ENCODE measurements at places on chromosomes 4 and X. TPM values are rescaled to one million over a fixed set of nuclear protein-coding genes. Genes with fewer than 3 reads are reported as not detected.
A peak's percentile ranks its signal among the peaks of the same experiment; 100 is the strongest.

Gene CORIN
- 0.26 TPM for total RNA-seq

Gene POLN
- total RNA-seq, result 2.8 TPM

Gene F8A1
- total RNA-seq, result 19.0 TPM

DNA sequence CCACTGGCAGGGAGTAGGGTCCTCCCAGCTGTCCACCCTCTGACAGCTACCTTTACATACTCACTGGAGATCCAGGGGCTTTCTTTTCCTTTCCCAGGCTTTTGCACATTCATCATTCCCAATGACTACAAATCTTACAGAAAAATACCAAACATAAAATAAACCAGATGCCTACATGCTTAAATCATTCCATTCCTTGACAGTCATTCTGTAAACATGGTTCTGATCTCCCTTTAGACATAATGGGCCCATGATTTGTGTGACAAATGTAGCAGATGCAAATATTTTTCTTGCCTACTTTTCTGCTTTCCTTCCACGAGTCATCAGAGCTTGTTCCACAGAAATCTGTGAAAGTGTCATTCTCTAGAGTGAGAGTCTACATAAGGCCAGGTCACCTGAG, 207.0 kb downstream of the IDS start:
- DNase-seq, result no peak

DNA sequence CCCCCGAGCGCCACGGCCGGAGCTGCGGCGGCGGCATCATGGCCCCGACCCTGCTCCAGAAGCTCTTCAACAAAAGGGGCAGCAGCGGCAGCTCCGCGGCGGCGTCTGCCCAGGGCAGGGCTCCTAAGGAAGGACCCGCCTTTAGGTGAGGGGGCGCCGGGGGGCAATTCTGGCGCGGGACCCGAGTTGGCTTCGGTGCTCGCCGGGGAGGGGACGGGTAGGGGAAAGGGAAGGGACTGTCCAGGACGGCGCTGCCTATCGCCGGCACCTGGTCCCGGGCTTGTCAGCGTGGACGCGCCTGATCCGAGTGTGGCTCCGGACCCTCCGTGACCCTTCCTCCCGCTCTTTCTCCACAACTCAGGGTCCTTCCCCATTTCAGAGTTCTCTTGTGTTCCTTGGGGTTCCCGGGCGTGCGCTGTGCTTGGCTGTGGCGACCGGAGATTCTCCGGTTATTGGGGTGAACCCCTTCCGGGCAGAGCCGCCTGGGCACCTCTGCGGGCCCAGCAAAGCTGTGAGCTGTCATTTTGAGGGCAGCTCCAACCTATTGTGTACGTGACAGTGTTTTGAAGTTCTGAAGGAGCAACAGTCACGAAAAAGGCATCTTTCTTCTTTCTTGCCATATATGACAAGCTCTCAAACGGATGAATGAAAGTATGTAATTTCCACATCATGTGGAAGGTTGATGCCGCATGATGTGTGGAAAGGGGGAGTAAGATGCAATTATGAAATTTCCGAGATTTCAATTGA, 522 bp downstream of the FNIP2 start:
- peak; percentile 17 for DNase-seq

DNA sequence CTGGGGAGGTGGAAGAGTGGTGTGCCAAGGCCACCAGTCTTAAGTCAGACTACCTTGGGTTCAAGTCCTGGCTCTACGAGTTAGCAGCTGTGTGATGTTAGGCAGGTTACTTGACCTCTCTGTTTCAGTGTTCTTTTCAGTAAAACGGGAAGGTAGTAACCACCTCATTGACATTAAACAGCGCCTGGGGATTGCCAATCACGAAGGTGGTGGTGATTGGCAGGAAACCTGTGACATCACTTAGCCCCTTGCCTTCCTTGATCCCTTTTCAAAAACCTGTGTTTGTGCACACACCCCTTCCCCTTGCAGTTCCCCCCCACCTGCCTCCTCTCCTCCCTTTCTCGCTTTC, 7.6 kb downstream of the KLF3 start:
- no peak for DNase-seq

GRCh38 chrX:41688835-41689234, at the start of gene GPR34:
Gene GPR34, plus strand, starts transcription at chrX:41688973. Its CDS starts 6,661 bp downstream, at chrX:41695634.
- DNase-seq, result no peak

Gene NPFFR2
- total RNA-seq, result not detected

Gene HERC5
- total RNA-seq, result 19.7 TPM

Gene KCNIP4
- total RNA-seq, result not detected

Gene MFAP3L
- 3.1 TPM for total RNA-seq

DNA sequence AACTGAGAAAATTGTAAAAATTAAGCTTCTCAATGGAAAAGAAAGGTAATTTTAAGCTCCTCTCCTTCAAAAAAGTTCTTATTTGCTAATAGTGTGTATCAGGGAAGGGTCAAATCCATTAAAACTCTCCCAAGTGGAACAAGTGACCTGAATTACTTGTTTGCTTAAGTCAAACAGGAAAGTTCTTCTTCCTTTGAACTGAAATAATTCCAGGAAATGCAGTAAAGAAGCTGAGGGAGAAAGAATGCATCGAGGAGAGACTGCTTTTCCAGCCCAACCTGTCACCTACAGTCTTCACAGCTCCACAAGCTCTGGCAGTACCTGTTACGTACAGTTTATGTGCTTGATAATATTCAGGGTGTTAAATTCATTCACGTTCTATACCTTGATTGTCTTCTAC, 131.1 kb downstream of the KLHL8 start:
- no peak for DNase-seq

All from T-helper 17 cell (primary cell).